ENCODE measurements at places on chromosomes 16 and 17.

GRCh38 chr16:71337631-71338030 lies 20.9 kb upstream of the CALB2 start:
- peak; percentile 66 for DNase-seq

DNA sequence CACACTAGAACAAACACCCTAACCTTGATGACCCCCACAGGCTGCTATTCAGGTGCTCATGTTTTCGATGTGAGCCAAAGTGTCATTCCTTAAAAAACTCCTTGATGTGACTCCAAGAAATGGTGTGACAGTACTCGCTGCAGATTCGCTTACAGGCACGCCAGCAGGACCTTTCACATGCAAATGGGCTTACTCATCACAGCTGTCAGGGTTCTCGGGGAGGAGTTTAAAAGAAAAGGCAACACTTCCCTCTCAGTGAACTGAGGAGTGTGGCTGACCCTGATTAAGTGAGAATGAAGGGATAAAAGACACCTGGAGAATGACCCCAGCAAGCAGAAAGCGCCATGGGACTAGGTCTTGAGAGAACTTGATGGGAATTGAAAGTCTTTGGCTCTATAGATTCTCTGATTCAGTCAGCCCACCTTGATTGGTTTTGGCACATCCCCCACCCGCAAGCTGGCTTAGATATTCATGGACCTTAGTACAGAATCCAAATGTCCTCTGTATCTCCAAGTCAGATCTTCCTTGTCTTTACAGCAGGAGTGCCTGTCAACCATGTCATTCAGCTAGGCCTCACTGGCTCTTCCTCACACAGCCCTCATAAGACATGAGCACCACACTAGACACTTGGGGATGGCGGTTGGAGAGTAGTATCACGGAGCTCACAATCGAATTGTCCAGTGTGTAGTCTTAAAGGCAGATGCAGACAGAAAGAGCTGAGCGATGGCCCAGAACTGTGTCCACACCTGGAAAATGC lies 82.6 kb downstream of the HIC1 start:
- DNase-seq, result peak; percentile 44

DNA sequence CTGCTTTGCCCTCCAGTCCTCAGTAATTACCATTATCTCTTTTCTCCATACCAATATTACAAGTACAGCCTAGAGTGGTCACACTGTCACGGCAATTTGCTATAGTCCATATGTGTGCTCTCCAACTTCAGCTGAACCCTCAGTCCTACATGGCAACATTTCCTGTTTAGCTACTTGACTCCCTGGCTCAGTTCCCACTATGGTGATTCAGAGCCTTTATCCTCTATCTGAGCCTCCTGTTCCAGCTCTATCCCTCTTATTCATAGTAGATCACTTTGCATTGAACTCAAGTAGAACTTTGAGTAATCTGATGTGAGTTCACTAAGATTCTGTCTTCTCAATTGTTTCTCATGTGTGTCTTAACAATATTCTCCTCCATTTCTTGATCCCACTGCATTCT lies 43.7 kb upstream of the GOSR1 start:
- peak; percentile 94 for DNase-seq

- no peak for DNase-seq
Measured at GRCh38 chr17:6347776-6348175, 87.1 kb downstream of the AIPL1 start.

DNA sequence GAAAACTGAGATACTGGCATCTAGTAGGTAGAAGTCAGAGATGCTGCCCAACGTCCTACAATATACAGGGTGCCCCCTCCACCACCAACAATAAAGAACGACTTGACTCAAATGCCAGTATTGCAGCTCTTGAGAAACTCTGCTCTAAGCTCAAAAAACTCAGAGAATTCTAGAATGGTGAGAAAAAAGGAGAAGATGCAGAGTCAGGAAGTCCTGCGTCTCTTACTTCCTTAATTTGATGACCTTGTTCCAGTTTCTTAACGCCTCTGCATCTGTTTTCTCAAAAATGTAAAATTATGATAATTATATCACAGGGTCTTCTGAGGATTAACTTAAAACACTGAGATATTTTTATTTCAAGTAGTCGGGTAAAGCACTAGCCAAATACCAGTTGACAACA lies 1.7 kb upstream of the HSBP1 start:
- no peak for DNase-seq

DNA sequence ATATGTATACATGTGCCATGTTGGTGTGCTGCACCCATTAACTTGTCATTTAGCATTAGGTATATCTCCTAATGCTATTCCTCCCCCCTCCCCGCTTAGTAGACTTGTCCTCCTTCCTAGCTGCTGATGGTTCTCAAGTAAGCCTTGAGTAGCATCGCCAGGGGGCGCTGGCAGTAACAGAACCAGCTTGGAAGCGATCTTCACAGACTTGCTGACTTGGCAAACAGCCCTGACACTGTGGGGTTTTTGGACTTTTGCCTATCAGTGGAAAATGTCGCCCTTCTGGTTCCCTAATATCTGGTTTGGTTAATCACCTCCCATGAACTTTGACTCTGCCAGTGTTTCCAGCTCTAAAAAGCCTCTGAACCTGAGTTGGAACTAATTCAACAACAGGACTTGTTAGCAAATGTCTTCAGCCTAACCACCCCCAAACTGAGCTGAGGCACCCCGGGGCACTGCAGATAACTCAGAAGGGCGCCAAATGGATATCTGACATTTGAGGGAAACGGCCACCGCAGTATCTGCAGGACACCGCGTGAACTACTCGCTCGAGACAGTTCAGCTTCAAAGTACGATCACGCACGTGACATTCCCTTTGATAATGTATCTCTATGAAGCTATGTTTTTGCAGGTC lies 15.4 kb upstream of the SPATA32 start:
- DNase-seq, result peak; percentile 97

GRCh38 chr16:14485121-14485551 lies 144.9 kb downstream of the PARN start:
- DNase-seq, result no peak
